ENCODE measurements at places on chromosomes 1 and 21.

- no peak for DNase-seq
These were observed 1.5 kb downstream of the PARP1 start for GRCh38 chr1:226406401-226406881.

GRCh38 chr1:13992489-13993285, 292.7 kb downstream of the PRDM2 start:
- DNase-seq = no peak

DNA sequence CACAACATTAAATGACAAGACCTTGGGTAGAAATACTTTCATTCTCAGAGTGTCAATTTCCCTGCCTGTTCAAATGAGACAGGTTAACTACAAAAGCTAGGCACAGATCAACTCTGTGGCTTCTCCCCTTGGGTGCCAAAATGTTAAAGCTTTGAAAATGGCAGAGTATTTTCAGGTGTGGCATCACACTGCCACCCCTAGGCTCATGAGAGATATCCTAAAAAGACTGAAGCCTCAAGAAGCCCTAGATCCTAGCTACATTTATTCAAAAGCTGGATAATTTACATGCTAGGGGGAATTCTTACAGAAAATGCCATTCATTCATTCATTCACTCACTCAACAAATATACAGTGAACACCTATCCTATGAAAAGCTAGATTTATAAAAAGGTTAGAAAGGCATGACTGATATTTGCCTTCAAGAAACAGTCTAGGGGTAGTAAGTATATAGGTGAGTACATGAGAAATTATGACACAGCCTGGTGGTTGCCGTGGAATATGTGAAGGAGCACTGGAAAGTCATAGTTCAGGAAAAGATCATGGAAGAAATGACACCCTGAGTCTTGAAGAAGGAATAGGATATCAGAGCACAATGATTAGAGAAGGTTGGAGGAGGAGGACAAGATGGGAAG, 15.9 kb upstream of the RAB4A start:
- DNase-seq = no peak

DNA sequence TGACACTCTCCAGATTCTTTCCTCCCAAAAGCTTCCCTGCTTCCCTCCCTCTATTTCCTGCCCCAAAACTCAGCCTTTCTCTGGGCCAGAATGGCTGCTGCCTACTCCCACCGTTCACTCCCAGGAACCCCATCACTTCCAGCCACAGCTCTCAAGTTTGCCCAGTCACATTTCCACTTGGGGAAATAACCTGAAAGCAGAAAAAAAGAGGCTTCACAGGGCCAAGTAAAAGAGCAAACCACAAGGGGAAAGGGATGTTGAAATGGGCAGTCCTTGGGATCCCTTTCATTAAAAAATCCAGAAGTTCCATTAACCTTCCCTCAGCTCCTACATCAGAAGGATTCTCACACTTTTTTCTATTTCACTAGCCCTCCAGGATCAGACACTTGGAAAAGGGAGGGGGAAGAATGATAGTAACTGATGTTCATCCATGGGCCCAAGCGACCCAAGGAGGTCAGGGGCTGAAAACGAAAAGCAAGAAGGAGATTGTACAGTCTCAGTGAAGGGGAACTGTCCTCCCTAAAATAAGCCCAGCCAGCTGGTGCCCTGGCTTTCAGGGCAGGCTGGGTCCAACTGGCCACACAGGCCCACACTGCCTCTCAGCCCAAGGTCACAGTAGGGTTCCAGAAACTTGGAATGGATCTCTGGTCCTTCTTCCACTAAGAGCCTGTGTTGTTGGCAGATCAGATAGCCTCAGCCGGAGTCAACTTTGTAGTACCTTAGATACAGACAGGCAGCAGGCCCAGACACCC, 49.7 kb downstream of the DMAP1 start:
- DNase-seq = no peak

DNA sequence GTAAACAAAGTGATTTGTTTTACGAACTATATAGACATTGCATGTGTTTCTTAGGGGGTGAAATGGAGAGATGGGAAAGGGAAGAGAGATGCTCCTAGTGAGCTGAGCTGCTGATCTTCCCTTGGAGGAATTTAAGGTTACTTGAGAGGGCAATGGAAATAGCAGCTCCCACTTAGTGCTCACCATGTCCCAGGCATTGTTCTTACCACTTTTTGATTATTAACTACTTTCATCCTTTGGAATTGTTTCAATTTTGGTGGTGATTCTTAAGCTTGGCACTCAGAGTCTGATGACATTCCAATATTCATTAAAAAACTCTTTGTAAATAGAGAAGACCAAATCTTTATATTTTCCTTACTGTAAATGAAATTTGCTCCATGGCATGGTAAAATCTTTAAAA, 124.9 kb downstream of the ITSN1 start:
- DNase-seq = no peak

DNA sequence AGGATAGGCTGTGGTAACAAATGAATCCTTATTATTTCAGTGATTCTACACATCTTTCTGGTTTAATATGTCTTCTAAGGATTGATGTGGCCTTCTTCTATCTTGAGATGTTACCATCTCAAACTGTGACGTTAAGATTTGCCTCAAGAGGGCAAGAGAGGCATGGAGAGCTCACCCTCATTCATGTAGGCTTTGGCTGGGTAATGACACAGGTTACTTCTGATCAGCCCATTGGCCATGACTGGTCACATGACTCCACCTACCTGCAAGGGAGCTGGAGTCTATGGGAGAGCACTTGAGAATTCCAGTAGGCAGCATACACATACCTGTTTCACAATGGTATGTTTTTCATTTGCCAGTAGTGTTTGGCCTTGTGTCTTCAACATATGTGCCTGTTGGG, 30.0 kb downstream of the CACHD1 start:
- DNase-seq = no peak

- DNase-seq = peak; percentile 44
These were observed 592.5 kb downstream of the PTPRU start for GRCh38 chr1:29828526-29829447.

DNA sequence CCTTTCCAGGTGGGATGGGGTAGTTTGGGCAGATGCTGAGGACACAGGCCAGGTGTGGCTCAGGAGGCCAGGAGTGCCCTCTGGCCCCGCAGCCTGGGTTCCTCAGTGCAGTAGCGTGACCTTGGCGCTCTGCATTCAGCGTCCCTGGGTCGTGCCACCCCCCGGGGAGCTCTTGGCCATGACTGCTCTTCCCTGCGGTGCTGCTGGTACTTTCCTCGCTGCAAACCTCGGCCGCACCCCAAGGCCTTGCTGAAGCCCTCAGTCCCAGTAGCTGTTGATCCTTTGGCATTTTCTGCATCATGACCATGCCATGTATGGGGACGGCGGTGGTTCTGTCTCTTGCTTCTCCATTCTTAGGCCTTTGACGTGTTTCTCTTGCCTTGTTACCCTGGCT, 13.8 kb downstream of the SLX9 start:
- no peak for DNase-seq

DNA sequence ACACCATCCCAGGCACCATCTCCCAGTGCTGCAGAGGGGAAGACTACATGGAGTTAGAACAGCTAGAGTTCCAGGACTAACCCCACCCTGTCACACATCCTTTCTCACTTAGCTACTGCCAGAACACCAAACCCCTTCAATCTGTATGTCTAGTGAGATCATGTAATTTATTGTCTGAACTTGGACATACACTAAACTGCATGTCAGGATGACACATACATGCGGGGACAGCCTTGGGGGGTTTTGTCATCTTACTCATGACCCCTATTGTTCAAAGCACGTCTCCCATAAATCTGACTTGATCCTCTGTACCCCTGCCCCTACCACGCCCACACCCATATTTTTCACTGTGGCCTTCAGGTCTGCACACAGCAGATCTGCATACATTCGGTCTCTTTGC, 71.3 kb downstream of the GABPA start:
- no peak for DNase-seq

DNA sequence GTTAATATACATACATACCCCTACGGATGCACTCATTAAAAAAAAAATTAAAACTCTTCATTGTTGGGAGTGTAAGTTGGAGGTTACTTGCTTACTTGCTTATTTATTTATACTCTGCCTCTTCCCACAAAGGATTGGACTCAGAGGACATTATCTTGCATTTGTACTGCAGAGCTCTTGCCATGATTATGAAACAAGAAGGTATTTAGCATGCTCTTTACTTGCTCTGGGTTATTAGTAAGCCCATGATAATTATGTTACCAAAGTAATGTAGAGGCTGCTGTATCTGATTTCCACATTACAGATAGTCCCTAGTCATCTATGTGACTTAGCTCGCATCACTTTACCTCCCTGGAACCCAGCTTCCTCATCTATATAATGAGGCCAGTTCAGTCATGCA, 355.1 kb upstream of the PTBP2 start:
- no peak for DNase-seq

Data from right atrium auricular region (tissue), 2 donors.